ENCODE measurements at places on chromosomes 5 and 9.

DNA sequence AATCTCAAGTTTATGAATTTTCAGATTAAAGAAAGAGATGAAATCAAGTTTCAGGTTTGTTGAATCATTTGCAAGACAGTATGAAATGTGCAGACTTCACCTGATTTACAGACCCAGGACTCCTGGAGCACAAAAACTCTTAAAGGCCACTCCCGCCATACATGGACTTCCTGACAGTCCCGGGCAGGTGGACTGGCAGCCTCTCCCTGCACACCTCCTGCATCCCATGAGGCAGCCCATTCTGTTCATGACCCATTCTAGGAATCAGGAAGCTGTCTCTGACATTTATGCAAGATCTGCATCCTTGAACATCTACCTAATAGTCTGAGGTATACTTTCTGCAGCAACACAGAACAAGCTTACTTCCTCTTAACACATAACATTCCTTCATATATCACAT, 5.9 kb downstream of the DDX31 start:
- no peak for DNase-seq

DNA sequence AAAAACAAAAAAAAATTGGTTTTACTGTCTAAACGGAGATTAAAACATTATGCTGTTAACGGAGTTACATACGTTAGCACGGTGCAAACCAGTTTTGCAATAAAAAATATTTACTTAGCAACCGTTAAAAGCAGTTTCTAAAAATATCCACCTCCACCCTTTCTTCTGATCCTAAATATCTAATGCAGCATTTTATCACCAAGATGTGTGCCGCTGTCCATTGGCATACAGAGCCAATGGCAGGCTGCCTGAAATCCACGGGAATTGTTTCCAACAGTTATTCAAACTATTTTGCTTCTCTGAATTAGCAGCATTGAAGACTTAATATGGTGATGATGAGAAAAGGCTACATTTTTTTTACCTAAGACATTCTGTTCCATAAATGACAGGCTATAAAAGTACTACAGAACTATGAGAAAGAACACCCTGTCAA, 61.6 kb downstream of the CSNK1A1 start:
- no peak for DNase-seq

DNA sequence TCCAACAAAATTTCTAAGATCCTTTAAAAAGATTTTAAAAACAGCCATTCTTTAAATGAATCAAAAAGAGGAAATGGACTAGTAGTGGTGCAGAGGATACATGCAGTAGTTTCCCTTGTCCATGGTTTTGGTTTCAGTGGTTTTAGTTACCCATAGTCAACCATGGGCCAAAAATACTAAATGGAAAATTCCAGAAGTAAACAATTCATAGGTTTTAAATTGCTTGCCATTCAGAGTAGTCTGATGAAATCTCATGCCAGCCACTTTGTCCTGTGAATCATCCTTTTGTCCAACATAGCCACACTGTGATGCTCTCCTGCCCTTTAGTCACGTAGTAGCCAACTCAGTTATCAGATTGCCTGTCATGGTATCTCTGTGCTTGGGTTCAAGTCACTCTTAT, 286.1 kb downstream of the ANXA1 start:
- DNase-seq, result no peak

DNA sequence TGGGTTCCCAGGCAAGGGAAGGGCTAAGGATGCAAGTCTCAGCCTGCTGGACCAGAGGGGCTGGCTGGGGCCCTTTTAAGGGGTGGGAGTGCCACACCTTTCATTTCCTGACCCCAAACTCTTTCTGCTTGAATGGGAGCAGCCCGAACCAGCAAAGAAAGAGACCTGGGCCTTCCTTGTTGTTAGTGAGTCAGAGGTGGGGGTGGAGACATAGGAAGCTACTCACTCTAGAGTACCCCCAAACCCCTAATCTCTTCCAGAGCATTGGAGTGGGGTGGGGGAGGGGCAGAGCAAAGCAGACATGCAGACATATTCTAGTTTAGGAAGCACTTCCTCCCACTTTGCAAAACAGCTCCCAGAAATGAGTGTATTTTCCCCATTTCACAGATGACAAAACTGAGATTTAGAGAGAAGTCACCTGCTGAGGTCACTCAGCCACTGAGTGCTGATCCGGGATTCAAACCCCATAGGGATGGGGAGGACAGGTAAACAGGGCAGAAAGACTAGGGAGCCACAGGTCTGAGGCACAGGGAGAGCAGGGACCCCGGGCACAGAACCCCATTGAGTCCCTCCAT, 6.0 kb upstream of the AQP3 start:
- DNase-seq, result peak; percentile 67

- no peak for DNase-seq
Observed at GRCh38 chr5:142495531-142495930, 170.7 kb upstream of the SPRY4 start.

DNA sequence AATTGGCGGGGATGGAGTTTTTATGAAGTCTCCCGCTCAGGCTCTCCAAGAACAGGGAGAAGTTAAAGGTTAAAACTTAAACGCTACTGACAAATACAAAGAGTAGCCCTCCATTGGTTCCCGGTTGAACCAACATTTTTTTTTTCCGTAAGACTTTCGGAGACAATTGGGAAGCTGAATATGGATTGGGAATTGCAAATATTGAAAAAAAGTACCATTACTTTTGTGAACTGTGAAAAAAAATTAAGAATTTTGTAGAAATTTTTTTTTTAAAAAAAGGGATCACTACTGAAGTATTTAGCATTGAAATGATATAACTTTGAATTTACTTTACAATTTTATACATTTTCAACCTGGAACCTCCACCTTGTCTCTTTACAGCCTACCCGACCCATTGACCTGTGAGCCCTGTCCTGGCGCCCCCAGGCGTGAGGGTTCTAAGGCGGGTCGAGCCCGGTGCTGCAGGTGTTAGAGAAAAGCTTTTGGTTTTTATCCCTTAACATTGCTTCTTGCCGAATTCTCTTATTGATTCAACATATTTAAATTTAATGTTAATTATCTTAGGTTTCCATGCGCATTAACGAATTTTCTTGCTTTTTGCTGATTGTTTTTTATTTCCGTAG, 448 bp upstream of the ZNF782 start:
- no peak for DNase-seq

DNA sequence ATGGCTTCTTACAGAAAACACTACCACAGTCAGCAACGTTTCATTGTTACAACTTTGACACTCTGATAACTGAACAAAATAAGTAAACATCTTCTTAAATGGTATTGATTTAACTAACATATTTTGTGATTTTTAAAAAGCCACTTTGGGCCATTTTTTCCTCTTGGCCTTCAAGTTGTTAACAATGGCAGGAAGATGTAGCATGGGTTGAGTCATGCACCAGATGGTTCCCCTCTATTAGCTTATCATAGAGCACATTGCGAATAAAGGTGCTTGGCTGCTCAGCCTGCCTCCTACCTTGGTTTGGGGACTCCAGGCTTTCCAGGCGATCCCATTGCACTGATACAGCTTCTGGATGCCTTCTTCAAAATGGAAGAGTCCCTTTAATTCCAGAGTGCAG, 24.1 kb upstream of the CER1 start:
- DNase-seq, result no peak

DNA sequence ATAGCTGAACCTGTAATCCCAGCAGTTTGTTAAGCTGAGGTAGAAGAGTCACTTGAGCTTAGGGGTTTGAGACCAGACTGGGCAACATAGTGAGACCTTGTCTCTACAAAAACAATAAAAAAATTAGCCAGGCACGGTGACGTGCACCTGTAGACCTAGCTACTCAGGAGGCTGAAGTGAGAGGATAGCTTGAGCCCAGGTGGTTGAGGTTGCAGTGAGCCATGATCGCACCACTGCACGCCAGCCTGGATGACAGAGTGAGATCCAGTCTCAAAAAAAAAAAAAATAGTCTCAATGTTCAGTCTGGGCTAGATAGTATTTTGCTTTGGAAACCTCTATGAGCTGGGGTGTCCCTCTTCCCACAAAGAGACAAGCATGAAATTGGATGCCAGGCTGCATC, 51.9 kb upstream of the IQGAP2 start:
- no peak for DNase-seq

- no peak for DNase-seq
Observed at GRCh38 chr9:708551-709432, 132.7 kb upstream of the DMRT1 start.

DNA sequence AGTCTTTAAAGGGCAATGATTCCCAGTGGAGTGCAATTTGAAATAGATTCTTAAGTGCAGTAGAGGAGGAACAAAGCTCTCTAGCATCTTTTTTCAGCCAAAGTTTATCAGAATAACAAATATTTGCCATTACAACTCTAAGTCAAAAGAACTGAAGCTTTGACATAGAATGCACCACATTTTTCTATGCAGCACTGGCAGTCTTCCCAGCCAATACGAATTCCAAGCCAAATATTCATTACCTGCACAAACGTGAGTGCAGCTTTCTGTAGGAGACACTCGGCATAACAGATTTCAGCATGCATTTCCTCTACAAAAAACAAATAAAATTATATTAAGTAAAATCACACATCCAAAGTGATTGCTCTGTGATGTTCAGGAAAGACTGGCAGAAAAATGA, 103.4 kb downstream of the TTC39B start:
- DNase-seq, result no peak

All from CD4-positive, alpha-beta T cell treated with Interleukin-17A for 4 hours (primary cell).